CD4-positive, alpha-beta memory T cell (primary cell): ENCODE measurements at places on chromosomes 4 and X.

DNA sequence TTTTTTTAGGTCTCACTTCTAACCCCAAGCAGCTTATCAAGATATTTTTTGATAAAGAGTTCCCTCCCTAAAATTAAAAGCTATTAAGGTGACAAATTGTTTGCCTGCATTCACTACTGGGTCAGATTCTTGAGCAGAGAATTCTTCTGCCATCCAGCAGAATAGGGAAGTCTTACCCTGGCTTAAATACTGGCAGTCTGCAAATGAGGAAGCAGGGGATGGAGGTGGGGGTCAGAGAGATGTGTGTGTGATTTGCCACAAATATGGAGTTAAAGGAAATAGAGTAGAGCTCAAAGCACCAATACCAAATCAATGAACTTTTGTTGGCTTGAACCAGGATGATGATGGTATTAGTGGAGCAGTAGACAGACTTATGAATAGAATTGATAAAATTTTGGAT is 122.2 kb downstream of the ANXA5 start:
- DNase-seq, result no peak

DNA sequence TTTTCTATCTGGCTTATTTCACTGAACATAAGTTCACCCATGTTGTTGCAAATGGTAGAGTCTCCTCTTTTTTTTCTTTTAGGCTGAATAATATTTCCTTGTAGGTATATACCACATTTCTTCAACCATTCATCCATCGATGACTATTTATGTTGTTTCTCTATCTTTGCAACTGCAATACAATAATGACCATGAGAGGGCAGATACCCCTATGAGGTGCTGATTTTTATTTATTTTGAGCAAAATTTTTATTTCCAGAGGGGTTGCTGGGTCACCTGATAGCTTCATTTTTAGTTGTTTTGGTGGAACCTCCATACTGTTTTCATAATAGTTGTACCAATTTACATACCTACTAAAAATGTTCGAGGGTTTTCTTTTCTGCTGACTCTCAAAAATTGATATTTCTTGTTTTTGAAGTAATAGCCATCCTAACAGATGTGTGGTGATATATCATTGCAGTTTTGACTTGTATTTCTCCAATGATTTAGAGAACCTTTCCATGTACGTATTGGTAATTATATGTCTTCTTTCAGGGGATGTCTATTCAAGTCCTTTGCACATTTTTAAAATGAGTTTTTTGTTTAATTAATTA is 1697.0 kb downstream of the PCDH7 start:
- DNase-seq, result no peak

- DNase-seq, result no peak
Measured at GRCh38 chrX:81286608-81287007, 84.7 kb downstream of the SH3BGRL start.

- DNase-seq, result peak; percentile 33
Measured at GRCh38 chrX:19627533-19627932, 112.2 kb upstream of the MAP3K15 start.

- DNase-seq, result no peak
Measured at GRCh38 chr4:138967313-138967712, 48.3 kb upstream of the NOCT start.

- DNase-seq, result no peak
Measured at GRCh38 chr4:7281691-7282665, 89.6 kb downstream of the SORCS2 start.

- DNase-seq, result no peak
Measured at GRCh38 chr4:85964298-85964697, 395.6 kb downstream of the MAPK10 start.
